Left ventricle myocardium inferior (tissue), 1 donor: ENCODE measurements at places on chromosomes 12 and 14. TPM values are rescaled to one million over a fixed set of nuclear protein-coding genes. Genes with fewer than 3 reads are reported as not detected.

GRCh38 chr12:38892087-38892786 is 13.2 kb downstream of the CPNE8 start:
- H3K4me3 ChIP-seq = no peak overlapping the region
- DNase-seq = no peak
- no peak overlapping the region for H3K27ac ChIP-seq
- H3K27me3 ChIP-seq = no peaks in the 10 kb centered on the region
- no peaks in the 10 kb centered on the region for H3K36me3 ChIP-seq

GRCh38 chr12:125372085-125372484 is 306.9 kb downstream of the AACS start:
- DNase-seq = no peak
- no peak overlapping the region for H3K4me3 ChIP-seq
- H3K27ac ChIP-seq = no peak overlapping the region
- H3K4me1 ChIP-seq = no peaks in the 10 kb centered on the region
- H3K36me3 ChIP-seq = no peaks in the 10 kb centered on the region

- DNase-seq = no peak
- no peaks in the 10 kb centered on the region for H3K36me3 ChIP-seq
- no peak overlapping the region for H3K27ac ChIP-seq
- peaks cover 10% of the 10 kb centered on the region for H3K4me1 ChIP-seq
- no peaks in the 10 kb centered on the region for H3K27me3 ChIP-seq
Observed at GRCh38 chr12:116346222-116346621, 68.7 kb upstream of the MED13L start.

GRCh38 chr12:96486751-96487613 is 2.4 kb upstream of the CFAP54 start:
- no peaks in the 10 kb centered on the region for H3K36me3 ChIP-seq
- no peak overlapping the region for H3K4me3 ChIP-seq
- peaks cover 12% of the 10 kb centered on the region for H3K27me3 ChIP-seq
- H3K27ac ChIP-seq = no peak overlapping the region

GRCh38 chr14:90842726-90843125 is 26.5 kb upstream of the TTC7B start:
- no peak overlapping the region for H3K27ac ChIP-seq
- DNase-seq = no peak
- H3K4me3 ChIP-seq = no peak overlapping the region
- H3K4me1 ChIP-seq = peaks cover 15% of the 10 kb centered on the region

DNA sequence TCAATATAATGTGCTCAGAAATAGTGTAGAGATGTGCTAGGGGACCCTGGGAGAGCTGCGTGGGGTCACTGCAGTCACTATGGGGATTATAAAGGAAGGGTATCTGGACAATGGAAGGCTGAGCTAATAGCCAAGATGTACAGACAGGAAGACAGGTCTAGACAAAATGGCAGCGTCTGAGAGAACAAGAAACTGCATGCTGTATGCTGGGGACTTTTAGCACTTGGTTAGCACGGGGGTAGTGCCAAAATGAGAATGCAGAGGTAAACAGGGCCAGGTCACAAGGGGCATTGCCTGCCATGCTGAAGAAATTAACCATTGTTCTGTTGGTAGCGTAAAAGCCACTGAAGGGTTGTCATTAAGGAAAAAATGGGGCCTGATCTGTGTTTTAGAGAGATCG is 308.2 kb downstream of the EMP1 start:
- no peaks in the 10 kb centered on the region for H3K4me1 ChIP-seq
- no peak for DNase-seq
- peaks cover 23% of the 10 kb centered on the region for H3K27me3 ChIP-seq

GRCh38 chr12:31388713-31389112 is 62.8 kb upstream of the SINHCAF start:
- no peak for DNase-seq
- H3K27ac ChIP-seq = no peak overlapping the region
- no peaks in the 10 kb centered on the region for H3K27me3 ChIP-seq
- H3K36me3 ChIP-seq = peaks cover 64% of the 10 kb centered on the region
- no peak overlapping the region for H3K4me3 ChIP-seq
- H3K4me1 ChIP-seq = no peaks in the 10 kb centered on the region

DNA sequence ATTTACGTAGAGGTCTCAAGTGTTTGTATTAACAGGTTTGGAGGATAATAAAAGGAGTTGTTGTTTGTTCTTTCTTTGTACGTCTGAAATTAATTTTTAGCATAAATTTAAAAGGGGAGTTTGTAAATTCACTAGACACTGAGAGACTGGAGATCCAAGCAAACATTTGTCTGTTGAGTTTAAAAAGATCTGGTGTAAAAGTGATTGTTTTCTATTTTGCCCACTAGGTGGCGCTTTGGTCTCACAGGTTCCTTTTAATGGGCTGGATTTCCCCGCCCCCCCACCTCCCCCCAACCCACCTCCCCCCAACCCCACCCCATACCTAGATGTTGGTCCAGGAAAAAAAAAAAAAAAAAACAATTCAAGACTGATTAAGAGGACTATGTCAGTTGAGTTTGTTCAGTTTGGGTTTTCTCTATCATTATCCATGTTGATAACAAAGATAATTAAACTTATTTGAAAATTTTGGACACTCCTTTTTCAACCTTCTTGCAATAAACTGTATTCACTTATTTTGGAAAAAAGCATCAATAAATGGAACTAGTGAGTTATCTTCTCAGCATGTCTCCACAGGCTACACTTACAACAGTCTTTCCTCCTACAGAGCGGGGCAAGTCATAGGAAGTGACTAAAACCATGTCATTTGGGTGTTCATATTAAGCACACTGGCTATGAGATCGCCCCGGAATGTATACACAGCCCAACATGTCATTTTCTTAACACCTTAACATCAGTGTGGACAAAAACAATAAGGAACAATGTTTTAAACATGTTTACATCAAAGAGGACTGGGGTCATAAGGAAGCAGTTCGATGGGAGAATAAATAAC is 841.1 kb downstream of the NRXN3 start:
- no peaks in the 10 kb centered on the region for H3K36me3 ChIP-seq
- H3K4me1 ChIP-seq = no peaks in the 10 kb centered on the region
- no peak overlapping the region for H3K4me3 ChIP-seq
- DNase-seq = no peak

- no peak overlapping the region for H3K4me3 ChIP-seq
- H3K27ac ChIP-seq = no peak overlapping the region
- no peak for DNase-seq
- peaks cover 38% of the 10 kb centered on the region for H3K4me1 ChIP-seq
- no peaks in the 10 kb centered on the region for H3K27me3 ChIP-seq
Observed at GRCh38 chr12:12219664-12220063, 47.2 kb downstream of the LRP6 start.

The OR4K15 gene
- not detected for total RNA-seq

The LRRC10 gene
- total RNA-seq = 43.8 TPM

The IL26 gene
- total RNA-seq = not detected

The BDKRB2 gene
- total RNA-seq = 0.49 TPM

The KRT82 gene
- total RNA-seq = not detected

The RIPK3 gene
- 3.6 TPM for total RNA-seq

The IL22 gene
- not detected for total RNA-seq

The DLK1 gene
- total RNA-seq = 2.8 TPM

The AKAP5 gene
- 0.19 TPM for total RNA-seq
